ENCODE measurements at places on chromosomes 7 and 10.

DNA sequence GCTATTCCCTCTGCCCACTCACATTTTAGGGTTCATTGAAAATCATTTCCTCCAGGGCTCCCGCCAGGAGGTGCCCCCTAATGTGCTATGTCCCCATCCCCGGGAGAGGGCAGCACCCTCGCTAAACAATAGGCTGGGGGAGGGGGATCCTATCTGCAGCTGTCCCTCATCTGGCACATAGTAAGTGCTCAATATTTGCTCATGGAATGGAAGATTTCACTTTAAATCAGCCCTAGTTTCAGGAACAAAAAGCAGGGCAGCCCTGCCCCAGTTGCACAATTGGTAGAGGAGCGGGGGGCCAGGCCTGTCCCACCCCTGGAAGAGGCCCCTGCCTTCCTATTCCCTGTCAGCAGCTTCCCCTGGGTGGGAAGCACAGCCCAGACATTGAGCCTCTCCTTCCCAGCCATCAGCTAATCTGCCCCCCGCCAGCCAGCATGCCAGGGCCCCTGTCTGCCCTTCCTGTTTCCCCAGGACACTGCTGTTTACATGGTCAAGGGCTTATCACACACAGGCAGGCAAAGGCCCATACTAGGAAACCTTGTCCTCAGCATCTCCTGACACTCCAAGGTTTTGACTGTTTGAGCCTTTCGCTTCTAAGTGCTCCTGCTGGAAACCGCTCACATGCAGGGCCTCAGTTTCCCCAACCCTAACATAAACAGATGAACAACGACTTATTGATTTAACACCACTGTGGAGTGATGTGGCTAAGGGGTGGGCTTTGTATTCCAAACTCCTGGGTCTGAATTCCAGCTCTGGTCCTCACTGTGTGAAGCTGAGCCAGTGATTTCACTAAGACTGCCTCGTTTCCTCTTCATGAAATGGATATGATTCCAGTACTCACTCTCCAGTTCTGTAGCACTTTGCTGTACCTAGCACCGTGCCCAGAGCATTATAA is 130.7 kb upstream of the ZMIZ1 start:
- DNase-seq: peak; percentile 8

DNA sequence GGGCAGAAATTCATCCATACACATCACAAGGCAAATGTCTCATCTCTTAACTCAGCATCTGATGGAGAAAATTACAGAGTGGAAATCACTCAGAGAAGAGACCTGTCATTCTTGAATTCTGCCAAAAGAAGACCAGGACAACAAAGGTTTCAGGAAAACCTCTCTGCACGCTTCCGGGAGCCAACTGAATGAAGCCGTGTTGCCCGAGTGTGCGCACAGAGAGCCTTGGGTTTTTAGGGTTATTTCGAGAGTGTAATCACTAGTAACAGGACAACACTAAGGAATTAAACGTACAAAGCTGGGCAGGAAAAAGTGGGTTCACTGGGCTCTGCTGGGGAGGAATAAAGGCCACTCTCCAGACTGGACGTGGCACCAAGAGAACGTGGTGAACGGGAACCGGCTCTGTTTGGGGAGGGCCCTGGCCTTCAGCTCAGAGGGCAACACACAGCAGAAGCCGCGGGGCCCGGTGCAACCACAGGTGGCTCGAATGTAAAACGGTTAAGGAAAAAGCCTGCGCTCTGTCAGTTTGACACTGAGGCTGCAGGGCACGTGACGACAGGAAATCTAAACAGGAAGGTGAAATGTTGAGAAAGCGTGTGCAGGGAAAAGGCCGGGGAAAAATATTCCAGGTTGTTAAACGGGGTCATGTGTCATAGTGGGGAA is 331.5 kb downstream of the DNAJB6 start:
- no peak for DNase-seq

DNA sequence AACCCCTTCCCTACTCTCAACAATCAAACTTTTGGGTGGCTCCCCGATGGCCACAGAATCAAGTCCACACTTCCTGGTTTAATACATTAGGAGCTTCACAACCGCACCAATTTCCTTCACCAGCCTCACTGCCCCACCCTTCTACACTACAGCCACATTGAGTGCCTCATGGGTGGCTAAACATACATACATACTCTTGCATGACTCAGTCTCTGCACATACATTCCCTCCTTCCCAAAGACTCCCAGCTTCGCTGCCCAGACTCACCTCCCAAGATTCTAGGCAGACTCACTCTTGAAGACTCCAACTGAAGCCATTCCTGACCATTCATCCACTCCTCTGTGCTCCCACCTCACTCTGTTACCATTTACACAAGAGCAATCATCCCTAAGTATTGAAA is 15.9 kb downstream of the VPS41 start:
- no peak for DNase-seq

- no peak for DNase-seq
Measured at GRCh38 chr7:70612811-70613210, 519.1 kb upstream of the GALNT17 start.

DNA sequence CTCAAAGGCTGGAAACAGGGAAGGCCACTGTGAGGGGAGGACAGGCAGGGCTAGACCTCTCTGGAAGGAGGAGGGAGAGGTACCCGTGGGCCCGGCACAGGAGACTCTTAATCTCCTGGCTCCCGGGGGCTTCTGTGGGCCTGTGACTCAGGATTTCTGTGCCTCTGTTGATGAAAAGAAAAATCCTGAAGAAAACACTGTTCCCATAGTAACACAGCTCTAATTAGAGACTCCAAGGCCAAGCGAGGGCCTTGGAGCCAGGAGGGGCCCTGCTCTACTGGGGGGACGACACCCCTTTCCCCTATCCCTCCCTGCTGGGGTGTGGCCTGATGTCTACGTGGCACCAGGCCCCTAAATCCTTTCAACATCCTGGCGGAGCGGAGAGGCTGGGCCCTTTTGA is 174.1 kb upstream of the TNRC18 start:
- no peak for DNase-seq

DNA sequence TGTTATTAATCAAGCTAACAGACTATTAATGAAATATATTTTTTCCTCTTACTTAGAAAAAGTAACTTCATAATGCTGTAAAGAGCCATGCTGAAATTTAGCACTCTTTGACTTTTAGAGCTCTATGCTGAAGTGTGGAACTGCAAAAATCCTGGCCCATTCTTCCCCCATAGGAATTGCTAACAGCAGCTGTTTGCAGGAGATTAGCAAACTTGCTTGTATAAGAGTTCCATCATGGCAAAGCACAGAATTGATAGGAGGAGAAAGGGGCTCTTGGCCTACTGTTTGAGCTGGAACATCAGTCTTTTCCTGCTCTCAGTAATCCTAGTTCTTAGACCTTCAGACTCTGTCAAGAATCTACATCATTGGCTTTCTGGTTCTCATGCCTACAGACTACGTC is 18.3 kb upstream of the GNAT3 start:
- no peak for DNase-seq

- no peak for DNase-seq
Measured at GRCh38 chr7:1611708-1612241, 41.9 kb upstream of the PSMG3 start.

GRCh38 chr7:158759245-158759614 is 54.6 kb upstream of the NCAPG2 start:
- no peak for DNase-seq

- no peak for DNase-seq
Measured at GRCh38 chr7:15845461-15845860, 159.0 kb upstream of the MEOX2 start.

GRCh38 chr7:79590391-79590790 is 136.9 kb upstream of the MAGI2 start:
- DNase-seq: no peak

GRCh38 chr7:107850643-107851042 is 40.3 kb upstream of the DLD start:
- DNase-seq: no peak

DNA sequence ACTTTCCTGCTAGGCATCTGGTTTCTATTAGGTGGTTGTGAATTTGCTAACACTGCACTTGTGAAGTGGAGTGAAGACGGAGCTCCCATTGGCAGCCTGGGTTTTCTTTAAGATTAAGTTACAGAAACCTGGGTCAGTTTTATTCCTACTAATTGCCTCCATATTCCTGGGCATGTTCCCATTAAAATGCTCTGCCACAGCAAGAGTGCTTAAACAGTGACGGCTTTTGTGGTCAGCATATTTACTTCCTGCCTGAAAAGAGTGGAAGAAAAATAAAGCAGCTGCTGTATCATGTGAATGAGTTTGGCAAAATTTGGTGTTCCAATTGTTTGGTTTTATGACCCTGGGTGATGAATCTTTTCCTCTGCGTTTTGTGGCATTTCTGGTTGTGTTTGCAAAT is 96.9 kb upstream of the PLXDC2 start:
- DNase-seq: no peak

DNA sequence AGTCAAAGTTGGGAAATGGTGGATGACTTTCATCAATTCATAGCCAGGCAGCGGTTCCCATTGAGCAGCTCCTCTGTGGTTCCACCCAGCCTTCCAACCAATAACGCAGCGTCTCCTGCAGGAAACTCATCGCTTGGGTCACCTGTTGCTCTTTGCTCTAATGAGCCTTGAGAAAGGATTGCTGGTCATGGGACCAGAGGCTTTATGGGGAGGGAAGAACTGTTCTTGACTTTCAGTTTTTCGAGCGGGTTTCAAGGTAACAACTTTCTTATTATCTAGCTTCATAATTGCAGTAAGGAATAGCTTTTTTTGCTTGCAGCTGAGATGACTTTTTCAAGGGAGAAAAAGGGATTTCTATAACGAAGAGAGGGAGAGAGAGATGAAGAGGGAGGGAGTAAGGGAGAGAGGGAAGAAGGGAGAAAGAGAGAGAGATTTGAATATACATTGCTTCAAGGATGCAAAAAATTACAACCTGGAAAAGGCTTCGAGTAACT is 405 bp upstream of the ENTPD1 start:
- no peak for DNase-seq

- DNase-seq: no peak
Measured at GRCh38 chr10:13241613-13242012, 7.4 kb upstream of the UCMA start.

DNA sequence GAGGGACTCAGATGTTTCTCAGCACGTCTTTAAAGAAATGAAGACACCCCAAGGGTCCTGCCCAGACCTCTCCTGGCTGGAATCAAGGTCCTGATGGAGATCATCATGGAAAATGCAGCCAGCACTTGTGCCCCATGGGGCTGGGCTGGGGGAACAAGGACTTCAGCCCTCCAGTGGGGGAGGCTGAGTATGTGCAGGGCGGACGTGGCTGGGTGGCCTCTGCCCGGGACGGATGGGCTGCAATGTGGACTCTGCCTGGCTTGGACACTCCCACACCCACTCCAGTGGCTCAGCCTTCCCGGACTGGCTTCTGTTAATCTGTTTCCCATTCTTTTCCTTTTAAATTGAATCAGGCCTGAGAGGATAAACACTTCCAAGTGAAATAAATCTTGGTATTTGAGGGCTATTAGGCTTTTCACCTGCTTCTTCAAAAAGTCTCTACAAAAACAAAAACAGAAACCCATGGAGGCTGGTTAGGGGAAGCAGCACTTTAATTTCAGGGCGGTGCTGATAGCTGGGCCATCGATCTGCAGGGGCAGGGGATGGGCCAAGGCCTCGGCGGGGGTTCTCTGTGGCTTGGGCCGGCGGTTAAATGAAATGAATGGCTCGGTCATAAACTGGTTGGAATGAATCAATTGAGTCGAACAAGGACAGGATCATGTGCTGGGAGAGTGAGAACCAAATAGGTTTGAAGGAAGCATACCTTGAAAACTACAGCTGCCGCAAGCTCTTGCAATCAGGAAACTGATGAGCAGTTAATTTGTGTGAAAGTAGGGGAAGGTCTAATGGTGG is 51.4 kb downstream of the ADARB2 start:
- DNase-seq: no peak

DNA sequence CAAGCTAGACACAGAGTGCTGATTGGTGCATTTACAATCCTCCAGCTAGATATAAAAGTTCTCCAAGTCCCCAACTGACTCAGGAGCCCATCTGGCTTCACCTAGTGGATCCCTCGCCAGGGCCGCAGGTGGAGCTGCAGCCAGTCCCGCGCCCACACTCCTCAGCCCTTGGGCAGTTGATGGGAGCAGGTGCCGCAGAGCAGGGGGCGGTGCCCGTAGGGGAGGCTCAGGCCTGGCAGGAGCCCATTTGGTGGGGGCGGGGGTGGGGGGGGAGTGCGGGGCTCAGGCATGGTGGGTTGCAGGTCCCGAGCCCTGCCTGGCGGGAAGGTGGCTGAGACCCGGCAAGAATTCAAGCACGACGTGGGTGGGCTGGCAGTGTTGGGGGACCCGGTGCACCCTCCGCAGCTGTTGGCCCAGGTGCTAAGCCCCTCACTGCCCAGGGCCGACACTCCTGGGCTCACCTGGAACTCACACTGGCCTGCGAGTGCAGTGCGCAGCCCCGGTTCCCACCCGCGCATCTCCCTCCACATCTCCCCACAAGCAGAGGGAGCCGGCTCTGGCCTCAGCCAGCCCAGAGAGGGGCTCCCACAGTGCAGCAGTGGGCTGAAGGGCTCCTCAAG is 101.7 kb downstream of the ZNF438 start:
- DNase-seq: no peak

DNA sequence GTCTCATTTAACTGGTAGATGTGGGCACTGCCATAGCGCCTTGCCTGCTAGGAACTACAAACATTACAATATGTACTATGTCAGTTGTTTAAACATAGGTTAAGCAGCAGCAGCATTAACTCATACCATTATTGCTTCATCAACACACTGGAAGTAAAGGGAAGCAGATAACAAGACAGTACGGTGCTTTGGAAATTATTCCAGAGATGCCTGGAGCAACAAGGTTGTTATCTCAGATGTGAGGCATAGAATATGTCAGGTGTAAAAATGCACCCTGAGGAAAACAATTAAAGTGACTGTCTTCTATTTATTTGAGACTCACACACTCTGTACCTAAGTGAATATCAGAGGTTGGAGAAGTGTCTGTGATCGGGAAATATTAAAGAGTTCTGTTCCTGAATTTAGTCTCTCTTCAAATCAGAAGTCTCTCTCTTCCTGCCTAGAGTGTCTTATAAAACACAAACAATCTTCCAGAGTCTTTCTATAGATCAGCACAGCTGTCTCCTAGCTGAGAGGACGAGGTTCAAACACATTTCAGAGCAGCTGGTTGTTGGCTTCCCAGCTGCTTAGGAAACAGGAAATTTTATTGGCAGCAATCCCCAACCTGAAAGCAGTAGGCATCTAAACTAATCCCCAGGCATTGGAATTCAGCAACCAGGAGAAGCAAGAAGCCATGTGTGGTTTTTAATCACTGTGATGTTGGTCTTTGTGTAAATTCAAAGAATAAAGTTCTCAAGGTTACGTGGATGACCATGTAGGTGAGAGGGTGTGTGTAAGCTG is 994.4 kb upstream of the LRRTM3 start:
- DNase-seq: no peak

DNA sequence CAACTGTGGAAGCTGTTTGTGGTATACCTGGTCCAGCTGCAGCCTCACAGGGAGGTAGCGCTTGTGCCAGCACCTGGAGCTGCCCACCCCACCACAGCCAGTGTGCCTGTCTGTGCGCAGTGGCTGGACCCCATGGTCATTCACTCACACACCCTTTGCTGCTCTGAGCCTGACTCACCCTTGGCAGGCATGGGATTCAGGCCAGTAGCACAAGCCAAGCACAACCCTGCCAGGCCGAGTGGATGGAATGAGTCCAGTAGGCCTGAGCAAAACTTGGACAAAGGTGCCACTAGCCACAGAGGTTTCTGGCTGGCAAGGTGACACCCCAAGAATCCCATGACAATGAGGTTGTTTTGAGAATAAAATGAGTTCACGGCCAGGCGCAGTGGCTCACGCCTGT is 19.0 kb downstream of the RBM48 start:
- no peak for DNase-seq

GRCh38 chr10:31930023-31930751 is 1.6 kb upstream of the ARHGAP12 start:
- DNase-seq: peak; percentile 35

All from AML-193 (cell line).